Stimulated activated CD4-positive, alpha-beta T cell treated with anti-CD3 and anti-CD28 coated beads, Interleukin-1b, Interleukin-23, amount 100 ng/mL, for 1 hour (primary cell): ENCODE measurements at places on chromosomes 2 and 18.
A peak's percentile ranks its signal among the peaks of the same experiment; 100 is the strongest.

DNA sequence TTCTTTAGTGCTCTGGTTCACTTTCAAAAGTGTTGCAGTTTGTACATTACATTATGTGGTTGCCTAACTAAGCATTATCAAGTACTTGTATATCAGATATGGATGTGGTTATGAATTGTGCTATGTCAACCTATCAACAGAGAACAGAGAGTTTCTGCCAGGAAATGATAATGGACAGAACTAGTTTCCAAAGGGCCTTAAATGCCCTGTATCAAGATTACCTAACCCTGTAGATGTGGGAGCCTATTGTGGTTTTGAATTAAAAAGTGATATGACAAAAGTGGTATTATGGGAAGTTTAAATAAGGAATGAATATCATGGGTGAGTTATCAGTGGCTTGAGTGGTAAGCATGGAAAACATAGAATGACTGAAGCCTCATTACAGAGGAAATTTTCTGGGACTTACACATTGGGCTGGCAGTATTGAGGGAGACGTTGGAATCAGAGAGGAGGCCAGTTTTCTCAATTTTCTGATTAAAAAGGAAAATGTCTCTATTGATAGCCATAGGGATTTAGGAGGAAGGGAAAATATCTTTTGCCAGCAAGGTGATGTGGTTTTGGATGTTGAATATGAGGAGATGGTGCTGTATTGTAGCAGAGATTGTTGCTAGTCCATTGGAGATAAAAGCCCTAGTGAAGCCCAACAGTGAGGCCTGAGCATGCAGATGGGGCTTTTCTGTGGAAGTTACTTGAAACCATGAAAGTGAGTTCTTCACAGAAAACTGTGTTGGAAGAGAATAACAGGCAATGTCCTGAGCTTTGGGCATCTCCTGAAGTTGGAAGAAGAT is 140.7 kb downstream of the TTC27 start:
- no peak for DNase-seq

DNA sequence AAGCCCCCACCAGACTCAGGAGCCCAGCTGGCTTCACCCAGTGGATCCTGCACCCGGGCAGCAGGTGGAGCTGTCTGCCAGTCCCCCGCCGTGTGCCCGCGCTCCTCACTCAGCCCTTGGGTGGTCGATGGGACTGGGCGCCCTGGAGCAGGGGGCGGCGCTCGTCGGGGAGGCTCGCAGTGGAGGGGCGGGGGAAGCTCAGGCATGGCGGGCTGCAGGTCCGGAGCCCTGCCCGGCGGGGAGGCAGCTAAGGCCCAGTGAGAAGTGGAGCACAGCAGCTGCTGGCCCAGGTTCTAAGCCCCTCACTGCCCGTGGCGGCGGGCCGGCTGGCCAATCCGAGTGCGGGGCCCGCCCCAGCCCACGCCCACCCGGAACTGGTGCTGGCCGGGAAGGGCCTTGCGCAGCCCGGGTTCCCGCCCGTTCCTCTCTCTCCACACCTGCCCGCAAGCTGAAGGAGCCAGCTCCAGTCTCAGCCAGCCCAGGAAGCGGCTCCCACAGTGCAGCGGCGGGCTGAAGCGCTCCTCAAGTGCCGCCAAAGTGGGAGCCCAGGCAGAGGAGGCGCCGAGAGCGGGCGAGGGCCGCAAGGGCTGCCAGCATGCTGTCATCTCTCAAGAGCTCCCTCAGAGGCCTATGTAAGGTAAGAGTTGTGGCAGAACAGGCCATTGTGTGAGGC is 1307.8 kb upstream of the TMEFF2 start:
- DNase-seq, result no peak

GRCh38 chr18:79628416-79629248 is 51.0 kb upstream of the CTDP1 start:
- no peak for DNase-seq

- DNase-seq, result no peak
These were observed 5.5 kb downstream of the SYT4 start for GRCh38 chr18:43271593-43272432.

- DNase-seq, result no peak
These were observed 71.4 kb upstream of the NOSTRIN start for GRCh38 chr2:168731002-168731401.

- DNase-seq, result no peak
These were observed 189.5 kb downstream of the CTIF start for GRCh38 chr18:48728204-48728833.

GRCh38 chr2:102826904-102827303 is 65.1 kb downstream of the TMEM182 start:
- no peak for DNase-seq

DNA sequence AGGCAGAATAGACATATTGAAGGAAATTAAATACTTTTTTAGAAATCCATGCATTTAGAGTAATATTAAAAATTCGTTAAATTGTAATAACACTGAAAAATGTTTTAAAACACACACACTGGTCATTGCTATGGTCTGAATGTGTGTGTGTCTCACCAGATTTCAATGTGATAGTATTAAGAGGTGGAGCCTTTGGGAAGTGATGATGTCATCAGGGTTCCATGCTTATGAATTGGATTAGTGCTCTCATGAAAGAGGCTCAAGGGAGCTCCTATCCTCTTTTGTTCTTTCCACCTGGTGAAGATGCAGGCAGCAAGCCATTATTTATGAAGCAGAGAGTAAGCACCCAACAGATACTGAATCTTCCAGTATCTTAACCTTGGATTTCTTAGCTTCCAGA is 441.8 kb downstream of the CDH2 start:
- no peak for DNase-seq

- no peak for DNase-seq
These were observed 37.1 kb downstream of the ANKRD44 start for GRCh38 chr2:197273485-197273884.

GRCh38 chr2:2926009-2926857 is 451.4 kb downstream of the EIPR1 start:
- DNase-seq, result no peak

DNA sequence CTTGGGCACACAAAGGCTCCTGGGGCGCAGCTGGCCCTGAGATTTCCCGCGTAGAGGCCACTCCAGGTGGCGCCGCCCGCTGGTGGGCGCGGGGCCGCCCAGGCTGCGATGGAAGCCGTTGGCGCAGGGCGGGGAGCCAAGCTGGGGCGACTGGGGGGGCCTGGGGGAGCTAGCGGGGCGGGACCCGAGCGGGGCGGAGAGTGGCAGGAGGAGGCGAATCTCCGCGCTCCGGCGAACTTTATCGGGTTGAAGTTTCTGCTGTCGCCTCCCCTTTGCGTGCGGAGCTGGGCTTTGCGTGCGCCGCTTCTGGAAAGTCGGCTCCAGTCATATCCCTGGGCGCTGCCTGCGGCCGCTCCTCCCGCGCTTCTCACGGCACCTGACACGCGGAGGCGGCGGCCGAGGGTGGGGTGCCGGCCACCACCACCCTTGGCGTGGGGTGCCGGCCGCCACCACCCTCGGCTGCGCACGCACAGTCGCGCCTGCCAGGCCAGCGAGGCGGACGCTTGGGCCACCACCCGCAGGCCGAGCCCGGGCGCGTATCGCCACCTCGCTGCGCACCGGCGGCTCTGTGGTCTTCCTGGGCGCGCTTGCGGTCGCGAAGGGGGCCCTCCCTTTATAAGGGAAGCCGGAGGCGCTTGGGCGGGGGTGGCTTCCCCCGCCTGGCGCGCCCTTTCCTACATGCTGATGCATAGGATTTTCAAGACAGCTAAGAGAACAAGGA is 919 bp upstream of the CYP1B1 start:
- DNase-seq, result peak; percentile 35

- DNase-seq, result no peak
These were observed 15.4 kb downstream of the CEP68 start for GRCh38 chr2:65071499-65072180.

GRCh38 chr2:105708697-105709096 is 36.0 kb upstream of the NCK2 start:
- DNase-seq, result no peak

DNA sequence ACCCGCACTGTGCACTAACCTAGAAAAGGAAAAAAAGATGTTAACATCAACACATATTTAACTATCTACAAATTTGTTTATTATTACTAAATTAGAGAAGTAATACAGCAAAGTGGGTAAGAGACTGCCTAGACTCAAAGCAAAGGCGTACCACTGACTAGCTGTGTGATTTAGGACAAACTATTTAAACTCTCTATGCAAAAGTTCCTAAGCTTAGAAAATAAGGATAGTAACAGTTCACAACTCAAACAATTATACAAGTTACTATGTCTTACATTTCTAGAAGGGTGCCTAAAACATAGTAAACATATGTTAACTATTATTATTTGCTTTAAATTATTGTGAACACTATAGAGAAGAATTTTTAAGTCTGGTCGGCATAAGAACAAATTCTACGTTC is 119.4 kb downstream of the RTTN start:
- no peak for DNase-seq

GRCh38 chr2:175167076-175167791 is 769 bp downstream of the ATF2 start:
- DNase-seq, result no peak

GRCh38 chr18:11322716-11323115 is 173.3 kb upstream of the PIEZO2 start:
- DNase-seq, result no peak

GRCh38 chr18:62715436-62715758 is at the start of gene PHLPP1:
Gene PHLPP1 (plus strand): TSS chr18:62715541. CDS start chr18:62715684, 143 bp downstream.
- DNase-seq, result no peak

GRCh38 chr2:75100011-75100800 is 99.1 kb downstream of the TACR1 start:
- DNase-seq, result no peak

DNA sequence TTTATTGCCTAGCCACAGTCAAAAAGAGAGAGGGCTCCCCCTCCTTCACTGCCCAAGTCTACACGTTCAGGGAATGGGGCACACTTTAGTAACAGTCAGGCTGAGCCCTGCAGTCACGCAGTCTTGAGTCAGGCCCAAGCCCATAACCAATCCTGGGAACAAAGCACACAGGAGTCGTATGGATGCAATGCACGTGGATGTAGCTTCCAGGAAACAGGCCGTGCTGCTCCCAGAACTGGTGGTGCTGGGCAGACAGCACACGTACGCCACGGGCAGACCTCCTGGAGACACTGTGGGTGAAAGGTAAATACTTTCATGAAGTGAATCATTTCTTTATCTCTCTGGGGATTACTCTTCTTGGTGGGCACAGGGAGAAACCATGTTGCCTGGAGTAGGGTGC is 30.0 kb upstream of the MBP start:
- no peak for DNase-seq

GRCh38 chr2:69225933-69226332 is 161.1 kb downstream of the GFPT1 start:
- no peak for DNase-seq

- DNase-seq, result no peak
These were observed 168.2 kb downstream of the CDH7 start for GRCh38 chr18:65919018-65919417.
